Left renal pelvis (tissue), 4 donors: ENCODE measurements at places on chromosomes 4 and X. TPM values are rescaled to one million over a fixed set of nuclear protein-coding genes. Genes with fewer than 3 reads are reported as not detected.

DNA sequence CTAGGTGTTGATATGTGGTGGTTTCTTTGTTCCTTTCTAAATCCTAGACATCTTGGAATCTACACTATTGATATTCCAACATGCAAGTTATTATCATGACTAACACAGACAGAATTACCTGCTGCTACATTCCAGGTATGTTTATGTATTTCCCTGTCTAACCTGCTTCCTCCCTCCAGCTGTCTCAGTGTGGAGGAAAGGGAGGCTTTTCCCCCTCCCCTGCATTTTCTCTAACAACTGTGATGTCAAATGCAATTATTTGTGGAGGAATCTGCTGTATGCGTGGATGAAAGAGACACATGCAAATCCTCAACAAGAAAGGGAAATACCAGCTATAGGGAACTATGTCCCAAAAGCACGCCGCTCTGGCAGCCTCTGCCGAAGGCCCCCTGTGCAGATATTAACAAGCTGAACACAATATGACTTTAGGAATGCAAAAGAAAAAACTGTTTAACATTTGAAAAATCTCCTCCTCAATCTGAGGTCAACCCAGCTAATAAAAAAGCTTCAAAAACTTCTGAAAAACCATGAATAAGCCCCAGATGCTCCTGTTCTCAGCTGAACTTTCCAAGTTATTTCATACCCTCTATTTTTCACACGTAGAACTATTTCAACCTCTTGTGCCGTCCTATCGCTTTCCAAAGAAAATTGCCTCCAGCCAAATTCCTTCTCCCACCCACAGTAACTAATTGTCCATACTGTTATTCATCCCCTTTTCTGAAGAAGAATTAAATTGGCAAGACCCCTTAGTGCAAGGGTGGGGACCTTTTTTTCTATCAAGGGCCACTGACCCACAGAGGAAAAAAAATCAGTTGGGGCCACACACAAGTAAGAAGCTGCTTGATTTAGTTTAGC is 225.1 kb upstream of the GPC4 start:
- DNase-seq = no peak

DNA sequence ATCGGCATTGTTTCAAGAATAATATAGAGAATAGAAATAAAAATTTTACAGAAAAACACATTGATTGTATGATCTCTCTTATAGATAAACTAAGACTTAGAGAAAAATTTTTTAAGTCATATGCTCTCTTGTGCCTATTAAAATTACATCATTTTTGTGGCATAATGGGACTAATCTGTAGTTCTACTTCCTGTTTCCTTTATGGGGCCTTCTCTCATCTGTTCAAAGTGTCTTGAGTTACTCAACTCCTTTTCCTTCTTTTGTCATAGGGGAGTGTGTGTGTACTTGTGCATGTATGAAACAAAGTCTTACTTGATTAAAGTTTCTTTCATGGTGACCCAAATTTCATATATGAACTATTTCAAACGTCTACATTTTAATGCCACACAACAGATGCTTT is 1448.9 kb upstream of the TENM3 start:
- no peak for DNase-seq

GRCh38 chr4:9970399-9971011 is 50.8 kb downstream of the SLC2A9 start:
- DNase-seq = no peak

- DNase-seq = no peak
These were observed 84.6 kb upstream of the TRIM2 start for GRCh38 chr4:153119626-153120025.

- no peak for DNase-seq
These were observed 56.3 kb downstream of the PKD2 start for GRCh38 chr4:88063634-88064296.

Gene PRR27
- polyA plus RNA-seq = 0.07 TPM
